HepG2 (cell line): ENCODE measurements at places on chromosomes 2 and 18.

DNA sequence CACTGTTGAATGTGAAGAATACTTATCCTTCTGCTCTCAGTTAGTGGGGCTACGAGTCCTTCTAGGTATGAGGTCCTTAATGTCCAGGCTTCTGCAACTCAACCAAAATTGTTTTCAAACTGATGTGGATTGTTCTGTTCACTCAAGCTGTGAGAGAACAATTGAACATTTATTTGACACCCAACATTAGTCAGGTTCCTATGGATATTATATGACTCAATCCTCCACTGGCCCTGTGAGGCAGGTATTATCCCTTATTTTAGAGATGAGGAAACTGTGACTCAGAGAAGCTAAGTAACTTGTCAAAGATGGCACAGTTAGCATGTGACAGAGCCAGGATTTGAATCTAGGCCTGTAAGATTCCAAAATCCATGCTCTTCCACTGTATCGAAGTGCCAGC, 1.2 kb upstream of the LYG2 start:
- no peak for DNase-seq

DNA sequence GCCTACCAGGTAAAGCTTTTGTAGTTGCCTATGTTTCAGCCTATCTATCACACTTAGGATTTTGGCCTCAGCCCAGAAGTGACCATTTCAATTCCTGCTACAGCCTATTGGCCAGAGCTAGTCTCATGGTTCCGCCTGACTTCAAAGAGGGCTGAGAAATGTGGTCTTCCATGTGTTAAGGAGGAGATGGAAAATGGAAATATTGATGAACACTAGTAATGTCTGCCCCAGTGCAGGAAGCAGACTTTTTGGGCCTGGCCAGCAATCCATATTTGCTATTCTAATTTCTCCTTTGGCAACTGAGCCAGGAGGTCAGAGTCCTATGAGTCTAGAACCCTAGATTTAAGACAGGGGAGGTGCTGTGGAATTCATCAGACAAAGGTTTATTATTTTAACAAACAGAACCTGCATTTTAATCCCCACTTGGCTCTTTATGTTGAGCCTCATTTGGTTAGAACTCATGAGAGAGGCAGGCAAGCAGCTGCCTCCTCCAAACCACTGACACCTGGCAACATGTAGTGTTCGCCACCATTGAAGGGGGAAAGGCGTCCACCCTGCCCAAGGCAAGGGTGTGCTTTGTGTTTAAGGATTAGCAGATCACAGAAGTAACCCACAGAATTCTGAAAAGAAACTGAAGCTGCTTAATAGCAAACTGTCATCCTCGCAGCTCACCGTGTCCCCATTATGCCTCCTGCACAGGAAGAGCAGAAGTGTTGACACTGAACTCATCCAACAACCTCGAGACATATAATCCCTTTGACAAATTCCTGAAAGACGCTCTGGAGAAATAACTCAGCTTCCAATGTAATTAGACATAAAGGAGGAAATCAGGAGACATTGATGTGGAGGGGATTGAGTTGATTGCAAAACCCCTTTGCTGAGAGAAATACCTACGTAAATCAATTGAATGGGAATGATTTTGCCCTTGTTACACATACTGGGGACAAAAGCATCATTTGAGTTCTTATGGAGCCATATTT, 47.7 kb upstream of the SCG2 start:
- no peak for DNase-seq

- DNase-seq = no peak
These were observed 213.6 kb downstream of the NR4A2 start for GRCh38 chr2:156118753-156119416.

DNA sequence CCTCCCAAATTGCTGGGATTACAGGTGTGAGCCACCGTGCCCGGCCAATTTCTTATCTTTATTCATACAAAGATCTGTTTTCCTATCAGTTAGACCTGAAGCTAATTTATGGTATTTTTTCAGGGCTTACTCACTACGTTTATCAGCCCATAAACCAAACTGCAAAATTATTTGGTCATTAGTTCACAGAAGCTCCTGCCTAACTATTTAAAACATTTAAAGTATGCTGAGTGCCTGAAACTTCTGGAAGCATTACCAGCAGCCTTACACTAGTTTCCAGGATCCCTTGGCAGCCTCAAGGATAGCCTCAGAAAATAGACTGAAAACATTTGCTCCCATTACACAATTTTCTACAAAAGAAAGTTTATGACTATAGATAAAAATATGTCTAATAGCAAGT, 68.8 kb downstream of the GALNT13 start:
- no peak for DNase-seq

GRCh38 chr2:14743861-14744260, 111.3 kb downstream of the LRATD1 start:
- DNase-seq = no peak

GRCh38 chr2:227160164-227160563, 3.8 kb downstream of the COL4A4 start:
- DNase-seq = no peak

DNA sequence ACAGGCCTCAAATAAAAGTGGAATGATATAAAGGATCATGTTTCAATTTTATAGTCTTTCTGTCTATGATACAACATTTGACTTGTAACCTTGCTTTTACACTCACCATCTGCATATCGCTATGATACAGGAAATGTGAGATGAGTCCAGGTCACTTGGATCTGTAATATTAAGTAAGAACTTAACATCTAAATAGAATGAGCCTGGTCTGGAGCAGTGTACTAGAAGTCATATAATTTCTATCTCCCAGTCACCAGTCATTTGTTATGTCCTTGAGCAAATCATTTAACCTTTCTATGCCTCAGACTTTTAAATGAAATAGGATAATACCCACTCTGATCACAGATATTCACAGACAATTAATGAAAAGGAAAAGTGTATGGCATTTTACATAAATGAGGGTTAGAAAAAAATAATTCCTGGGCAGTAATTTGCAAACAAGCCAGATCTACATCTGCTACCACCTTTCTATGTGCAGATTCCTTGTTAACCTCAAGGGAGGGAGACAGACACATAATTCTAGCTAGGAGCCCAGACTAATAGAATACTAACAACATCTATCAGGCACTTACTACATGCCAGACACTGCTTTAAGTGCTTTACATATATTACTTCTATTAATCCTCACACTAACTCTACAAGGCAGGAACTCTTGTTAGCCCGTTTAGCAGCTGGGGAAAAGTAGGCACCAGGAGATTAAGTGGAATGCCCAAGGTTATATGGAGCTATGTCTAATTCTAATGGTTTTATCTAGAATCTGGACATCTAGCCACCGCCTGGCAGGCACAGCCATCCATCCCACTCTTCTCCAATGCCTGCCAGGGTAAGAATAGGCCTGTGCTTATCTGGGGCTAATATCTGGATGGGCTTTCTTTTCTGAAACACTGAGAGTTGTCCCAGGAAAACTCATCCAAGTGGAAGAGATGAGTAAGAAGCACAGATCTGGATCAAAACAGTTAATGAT, 313.6 kb upstream of the CDH20 start:
- no peak for DNase-seq

- no peak for DNase-seq
These were observed 33.6 kb downstream of the GLI2 start for GRCh38 chr2:120769076-120769786.

- no peak for DNase-seq
These were observed 162.1 kb upstream of the SH3BP4 start for GRCh38 chr2:234789556-234790325.

GRCh38 chr2:221210686-221211085, 361.4 kb downstream of the EPHA4 start:
- DNase-seq = no peak

DNA sequence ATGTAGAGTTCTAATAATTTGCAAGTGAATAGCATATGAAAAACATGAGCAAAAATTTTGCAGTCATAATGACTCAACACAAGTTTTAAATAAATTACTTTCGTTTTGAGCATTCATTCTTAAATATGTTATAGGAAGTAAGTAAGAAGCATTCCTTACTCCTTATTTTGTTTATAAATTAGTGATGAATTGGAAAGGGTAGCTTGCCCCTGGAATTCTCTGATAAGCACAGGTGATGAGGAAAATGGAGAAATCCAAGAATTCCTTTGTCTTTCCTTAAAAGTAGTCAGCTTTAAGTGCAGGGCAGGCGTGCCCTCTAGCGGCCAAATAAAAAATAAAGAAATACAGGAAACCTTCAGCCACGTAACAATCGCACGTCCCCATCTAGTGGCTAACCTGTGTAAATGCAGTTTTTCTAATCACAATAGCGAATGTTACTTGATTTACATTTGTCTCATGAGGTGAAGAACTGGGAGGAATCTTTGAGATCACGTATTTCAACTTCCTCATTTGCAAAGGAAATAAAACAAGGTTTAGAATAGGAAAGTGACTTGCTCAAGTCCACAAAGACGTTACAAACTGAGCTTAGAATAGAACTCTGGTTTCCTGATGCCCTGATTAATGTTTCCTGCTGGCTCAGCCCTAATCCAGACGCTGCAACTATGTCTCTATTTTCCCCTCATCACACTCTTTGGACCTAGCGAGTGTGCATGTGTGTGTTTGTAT, 47.2 kb upstream of the ZNG1B start:
- peak; percentile 79 for DNase-seq

DNA sequence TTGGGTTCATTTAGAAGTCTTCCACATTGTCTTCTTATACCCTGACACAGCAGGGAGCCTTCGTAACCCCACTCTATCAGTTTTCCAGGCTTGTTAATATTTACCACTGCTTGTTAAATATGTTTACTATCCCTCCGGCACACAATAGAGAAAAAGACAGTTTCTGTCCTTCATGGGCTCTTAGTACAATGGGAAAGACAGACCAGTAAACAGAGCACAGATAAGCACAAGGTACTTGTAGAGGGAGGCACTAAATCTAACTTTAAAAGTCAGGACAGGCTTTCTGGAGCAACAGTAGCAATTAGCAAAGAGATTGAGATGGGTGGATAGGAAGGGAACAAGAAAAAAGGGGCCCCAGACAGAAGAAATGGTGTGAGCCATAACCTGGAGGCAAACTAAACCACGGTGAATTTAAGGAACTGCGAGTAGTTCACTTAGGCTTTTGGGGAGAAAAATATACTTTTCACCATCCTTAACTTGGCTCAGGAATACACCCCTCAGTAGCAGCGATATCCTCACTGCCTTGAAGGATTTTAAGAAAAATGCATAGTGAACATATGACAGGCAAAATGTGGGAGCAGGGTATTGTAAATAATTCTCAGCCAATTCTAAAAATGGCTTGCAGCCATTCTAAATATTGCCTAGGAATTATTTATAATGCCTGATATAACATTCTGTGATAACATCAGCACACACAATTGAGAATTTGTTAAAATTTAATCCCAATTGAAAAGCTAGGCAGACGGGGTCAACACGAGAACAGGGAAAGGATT, 383.7 kb downstream of the CDH2 start:
- no peak for DNase-seq

DNA sequence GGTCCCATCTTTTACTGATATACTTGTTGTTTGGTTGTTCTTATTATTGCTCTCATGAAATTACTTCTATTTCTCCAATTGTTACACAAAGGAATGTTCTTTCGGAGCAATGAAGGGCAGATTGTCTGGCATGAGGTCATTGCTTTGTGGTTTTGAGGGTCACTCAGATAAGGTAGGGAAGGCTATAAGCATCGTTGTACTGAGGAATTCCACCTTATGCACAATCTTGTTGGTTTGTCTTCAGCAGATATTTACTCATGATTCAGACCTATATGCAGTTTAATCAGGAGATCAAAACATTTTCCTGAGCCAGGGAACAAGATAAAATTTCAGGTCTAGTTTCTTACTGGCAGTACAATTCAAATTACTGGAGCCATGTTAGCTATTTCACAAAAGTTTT, 163.0 kb upstream of the SPHKAP start:
- no peak for DNase-seq

- no peak for DNase-seq
These were observed 1108.1 kb upstream of the LRRTM1 start for GRCh38 chr2:81412681-81413080.

- DNase-seq = no peak
These were observed 681 bp upstream of the NRP2 start for GRCh38 chr2:205681401-205682238.

DNA sequence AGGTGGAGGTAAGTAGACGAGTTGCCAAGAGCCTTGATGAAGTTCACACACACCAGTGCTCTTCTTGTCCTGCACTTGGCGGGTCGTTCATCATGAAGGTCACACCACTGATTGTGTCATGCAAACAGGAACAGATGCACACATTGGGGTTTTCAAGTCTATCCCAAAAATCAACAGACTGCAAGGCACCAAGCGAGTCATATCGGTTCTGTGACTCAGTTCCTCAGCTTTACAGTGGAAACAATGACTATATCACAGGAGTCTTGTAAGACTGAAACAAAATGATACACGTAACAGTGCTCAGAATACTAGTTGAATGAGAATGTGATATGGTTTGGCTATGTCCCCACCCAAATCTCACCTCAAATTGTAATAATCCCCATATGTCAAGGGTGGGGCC, 526.9 kb upstream of the ID2 start:
- DNase-seq = no peak

DNA sequence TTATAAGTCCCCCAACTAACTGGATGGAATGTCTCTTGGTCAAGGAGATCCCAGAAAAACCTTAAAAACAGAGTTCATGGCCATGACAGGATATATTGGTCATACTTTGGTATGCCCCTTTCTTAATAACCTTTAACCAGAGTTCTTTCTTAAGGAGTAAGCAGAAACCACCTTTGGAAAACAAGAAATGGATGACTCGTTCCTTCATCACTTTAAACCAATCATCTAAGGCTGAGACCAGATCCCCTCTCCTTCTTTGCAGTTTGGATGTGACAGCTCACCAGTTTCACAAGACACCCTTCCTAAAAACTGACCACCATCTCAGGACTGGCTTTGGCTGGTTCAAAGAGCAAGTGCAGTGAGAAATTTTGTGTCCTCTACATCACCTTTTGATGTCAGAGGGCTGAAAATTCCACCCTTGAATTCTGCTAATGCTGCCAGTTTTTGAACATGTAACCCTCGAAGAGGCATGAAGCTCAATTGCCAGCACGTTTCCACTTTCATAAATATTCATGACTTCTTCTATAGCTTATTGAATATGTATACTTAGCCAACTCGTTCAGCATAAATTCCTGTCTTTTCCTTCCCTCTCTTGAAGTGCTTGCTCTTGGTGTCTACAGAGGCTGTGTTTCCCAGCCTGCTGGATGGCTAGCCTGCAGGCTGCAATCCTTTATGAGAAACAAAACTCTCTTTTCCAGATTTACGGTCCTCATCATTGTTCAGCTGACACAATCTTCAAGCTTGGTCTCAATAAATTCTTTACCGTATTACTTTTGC, 1323.5 kb upstream of the TMEFF2 start:
- DNase-seq = no peak

- DNase-seq = no peak
These were observed 146.8 kb downstream of the SEPTIN10 start for GRCh38 chr2:109466674-109467575.

DNA sequence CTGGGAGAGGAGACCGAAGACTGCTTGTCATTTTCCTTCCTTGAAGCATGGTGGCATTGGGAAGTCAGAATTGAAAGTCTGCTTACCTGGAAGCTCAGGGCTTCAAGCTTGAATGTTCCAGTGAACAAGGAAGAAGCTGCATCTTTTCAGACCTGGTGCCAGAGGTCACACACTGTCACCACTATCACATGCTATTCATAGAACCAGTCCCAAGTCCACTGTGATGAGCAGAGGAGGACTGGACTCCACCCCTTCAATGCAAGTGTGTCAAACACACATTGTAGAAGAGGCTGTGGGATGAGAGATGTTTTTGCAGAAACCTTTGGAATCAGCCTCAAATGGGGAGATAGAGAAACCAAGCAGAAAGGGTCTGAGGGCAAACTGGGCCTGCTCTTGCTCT, 81.4 kb downstream of the LYPD1 start:
- DNase-seq = no peak

- peak; percentile 13 for DNase-seq
These were observed 93.9 kb upstream of the LGALSL start for GRCh38 chr2:64359892-64360657.

- no peak for DNase-seq
These were observed 185.6 kb downstream of the AGAP1 start for GRCh38 chr2:235679471-235679870.
